NCI-H187 (cell line): ENCODE measurements at places on chromosomes 13 and 19.

GRCh38 chr13:114081761-114082681 is 50.4 kb downstream of the RASA3 start:
- no peak for DNase-seq

DNA sequence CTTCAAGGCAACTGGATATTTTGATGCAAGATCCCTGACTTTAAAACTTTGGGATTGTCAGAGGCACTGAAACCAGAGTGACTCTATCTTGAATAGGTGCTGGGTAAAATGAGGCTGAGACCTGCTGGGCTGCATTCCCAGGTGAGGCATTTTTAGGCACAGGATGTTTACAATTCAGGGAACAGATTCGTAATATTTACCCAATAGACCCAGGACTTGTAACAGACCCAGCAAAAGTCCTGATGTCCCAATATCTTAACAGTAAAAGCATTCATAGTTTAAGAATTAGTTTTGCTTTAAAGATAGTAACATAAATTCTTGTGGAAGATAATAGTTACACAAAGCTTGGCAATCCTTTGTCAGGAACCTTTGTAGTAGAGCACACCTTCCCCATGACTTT is 166.2 kb downstream of the FGF14 start:
- no peak for DNase-seq

GRCh38 chr13:77719128-77719527 is 21.6 kb downstream of the SLAIN1 start:
- no peak for DNase-seq

- DNase-seq: no peak
Observed at GRCh38 chr13:71869274-71869673, 2.3 kb upstream of the DACH1 start.

GRCh38 chr13:104015646-104016396 is 949.6 kb upstream of the SLC10A2 start:
- DNase-seq: no peak

GRCh38 chr19:575527-576506 is 3.4 kb downstream of the BSG start:
- no peak for DNase-seq

- no peak for DNase-seq
Observed at GRCh38 chr19:29896802-29897201, 45.2 kb upstream of the URI1 start.

DNA sequence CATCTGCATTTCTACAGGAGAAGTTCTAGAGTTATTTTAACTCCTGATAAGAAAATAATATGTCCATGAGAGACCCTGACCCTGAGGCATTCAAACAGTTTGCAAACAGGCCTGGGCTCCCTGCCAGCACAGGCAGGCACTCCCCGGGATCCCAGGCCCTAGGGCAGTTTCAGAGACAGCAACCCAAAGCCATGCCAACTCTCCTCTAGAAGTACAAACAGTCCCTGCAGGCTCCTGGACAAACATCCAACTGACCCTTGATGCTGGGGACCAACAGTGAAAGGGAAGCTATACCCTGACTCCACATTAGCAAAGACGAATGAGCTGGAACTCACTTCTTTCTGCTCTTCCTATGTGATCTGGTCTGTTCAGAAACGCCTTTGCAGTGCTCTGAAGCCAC is 44.8 kb downstream of the CCDC70 start:
- no peak for DNase-seq

DNA sequence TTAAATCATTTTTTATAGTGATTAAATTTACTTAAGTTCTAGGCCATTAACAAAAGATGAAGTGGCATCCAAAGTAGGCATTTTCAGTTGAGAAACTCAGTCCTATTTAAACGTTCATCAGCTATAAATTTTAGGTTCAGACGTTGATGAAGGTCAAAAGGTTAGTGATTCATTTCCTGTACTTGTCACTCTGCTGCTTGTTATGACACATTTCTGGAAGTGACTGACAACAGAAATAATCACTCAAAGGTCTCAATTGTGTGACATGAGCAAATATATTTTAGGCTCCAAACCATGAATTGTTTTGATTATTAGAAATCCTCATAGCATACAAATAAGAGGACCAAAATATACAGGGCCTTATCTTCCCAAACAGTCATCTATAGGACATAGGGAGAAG is 10.3 kb upstream of the EDNRB start:
- DNase-seq: no peak

- DNase-seq: no peak
Observed at GRCh38 chr13:86960876-86961275, 710.3 kb upstream of the SLITRK5 start.

GRCh38 chr13:31090096-31090495 is 71.6 kb downstream of the HSPH1 start:
- no peak for DNase-seq

DNA sequence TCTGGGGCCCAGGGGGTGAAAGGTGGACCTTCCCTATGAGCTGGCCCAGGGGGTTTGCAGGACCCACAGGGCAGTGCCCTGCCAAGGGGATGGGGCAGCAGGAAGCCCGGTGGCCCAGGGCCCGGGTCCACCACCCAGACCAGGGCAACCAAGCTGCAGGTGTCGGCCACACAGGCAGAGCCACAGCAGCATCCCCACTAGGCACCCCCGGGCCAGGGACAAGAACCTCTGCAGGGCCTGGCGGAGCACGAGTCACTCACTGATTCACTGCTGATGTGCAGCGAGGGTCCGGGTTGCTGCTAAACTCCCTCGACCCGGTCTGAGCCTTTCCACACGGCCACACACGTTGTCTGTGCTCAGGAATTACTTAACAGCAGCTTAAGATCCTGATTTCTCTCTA is 8.8 kb downstream of the FZR1 start:
- DNase-seq: no peak

DNA sequence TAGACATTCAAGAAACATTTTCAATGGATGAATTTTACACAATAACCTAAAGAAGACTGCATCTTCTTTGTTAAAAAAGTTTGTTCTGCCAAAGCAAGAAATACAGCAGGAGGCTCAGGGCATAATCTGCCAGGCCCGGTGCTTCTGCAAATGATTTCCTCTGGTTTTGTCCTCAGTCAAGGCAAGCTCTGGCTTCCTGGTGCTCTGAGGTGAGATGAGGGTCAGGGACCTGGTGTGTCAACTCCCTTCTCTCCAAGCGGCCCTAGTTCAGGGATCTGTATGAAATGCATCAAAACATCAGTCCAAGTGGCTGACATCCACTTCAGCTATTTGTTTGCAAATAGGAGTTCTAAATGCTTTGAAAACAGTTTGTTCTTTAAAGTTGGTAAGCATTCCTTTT is 31.6 kb downstream of the LACC1 start:
- DNase-seq: no peak

DNA sequence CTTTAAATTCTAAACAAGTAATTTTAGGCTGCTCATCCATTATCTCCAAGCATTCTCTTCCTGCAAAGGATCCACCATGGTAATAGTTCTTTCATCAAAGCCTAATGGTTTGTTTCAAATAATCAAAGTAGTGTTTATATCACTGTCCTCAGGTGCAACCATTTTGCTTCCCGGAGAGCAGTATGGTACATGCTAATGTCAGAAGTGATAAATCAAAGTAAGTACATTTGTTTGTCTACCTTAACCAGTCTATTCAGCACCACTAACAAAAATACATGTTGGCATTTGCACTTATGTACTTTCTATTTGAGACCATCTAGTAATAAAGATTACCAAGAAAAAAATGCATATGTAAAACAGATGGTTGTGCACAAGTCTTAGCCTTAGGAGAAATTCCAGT is 37.5 kb downstream of the DACH1 start:
- DNase-seq: no peak

DNA sequence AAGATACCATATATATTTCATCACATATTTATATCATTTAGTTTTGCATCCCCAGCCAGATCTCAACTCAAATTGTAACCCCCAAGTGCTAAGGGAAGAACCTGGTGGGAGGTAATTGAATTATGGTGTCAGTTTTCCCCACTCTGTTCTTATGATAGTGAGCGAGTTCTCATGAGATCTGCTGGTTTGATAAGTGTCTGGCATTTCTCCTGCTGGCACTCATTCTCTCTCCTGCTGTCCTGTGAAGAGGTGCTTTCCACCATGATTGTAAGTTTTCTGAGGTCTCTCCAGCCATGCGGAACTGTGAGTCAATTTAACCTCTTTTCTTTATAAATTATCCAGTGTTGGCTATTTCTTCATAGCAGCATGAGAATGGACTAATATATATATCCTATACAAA is 462.5 kb upstream of the SLITRK5 start:
- no peak for DNase-seq

GRCh38 chr19:1327125-1327524 is 41.5 kb downstream of the EFNA2 start:
- DNase-seq: no peak

DNA sequence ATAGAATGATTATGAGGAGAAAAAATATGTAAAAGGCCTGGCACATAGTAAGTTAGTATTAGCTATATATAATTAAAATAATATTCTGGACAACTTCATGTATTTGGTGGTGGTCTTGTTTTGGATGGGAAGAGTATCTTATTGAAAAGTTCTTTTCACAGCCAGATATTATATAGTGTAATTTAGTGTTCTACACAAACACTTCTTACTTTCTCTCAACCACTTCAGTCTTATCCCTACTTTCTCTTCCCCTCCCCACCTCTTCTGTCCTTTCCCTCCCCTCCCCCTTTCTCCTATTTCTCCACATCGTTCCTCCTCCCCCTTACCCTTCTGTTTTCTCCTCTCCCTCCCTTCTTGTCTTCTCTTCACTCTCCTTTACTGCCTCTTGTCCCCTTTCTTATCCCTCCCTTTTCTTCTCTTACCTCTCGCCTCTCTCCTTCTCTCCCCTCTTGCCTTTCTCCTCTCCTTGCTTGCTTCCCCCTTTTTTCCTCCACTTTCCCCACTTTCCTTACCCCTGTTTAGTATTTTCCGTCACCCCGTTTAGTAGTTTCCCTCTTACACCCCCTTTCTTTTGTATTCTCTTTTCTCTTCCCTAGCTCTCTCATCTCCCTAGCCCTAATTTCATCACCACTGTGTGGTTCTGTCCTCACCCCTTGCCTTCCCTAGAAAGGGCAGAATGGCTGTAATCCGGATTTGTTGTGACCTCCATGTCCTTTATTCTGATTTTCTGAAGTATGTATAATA is 107.2 kb upstream of the MLNR start:
- DNase-seq: no peak

DNA sequence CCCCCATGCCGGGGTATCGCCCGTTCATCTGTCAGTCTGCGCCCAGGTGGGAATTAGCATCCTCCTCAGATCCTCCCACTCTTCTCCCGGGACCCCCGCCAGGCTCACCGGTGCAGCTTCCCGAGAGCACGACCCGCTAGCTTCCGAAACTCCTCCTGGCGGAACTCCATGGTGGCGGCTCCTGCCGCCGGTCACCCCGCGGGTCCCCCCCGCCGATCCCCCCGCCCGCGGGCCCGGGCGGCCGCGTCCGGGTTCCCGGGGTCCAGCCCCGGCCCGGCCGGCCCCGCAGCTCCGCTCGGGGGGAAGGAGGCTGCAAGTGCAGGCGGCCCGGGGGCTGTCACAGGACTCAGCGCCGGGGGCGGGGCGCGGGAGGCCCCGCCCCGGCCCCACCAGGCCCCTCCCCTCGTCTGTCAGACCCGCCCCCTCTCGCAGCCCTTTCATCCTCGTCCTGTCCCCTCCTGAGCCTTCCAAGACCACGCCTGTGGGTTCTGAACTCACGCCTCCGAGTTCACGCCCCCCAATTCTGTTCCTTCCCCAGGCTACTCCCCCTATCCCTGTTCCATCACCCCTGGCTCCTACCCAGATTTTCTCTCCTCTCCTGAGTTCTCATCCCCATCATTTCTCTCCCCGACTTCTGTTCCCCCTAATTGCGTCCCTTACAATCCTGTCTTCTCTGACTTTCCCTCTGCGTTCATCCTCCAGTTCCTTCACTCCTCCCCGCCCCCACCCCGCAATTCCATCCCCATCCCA is at the start of gene SLC17A7:
SLC17A7 (minus strand) TSS at position 318 of the 750 bp plus-strand sequence; CDS start at position 170, 148 bp downstream.
- no peak for DNase-seq

GRCh38 chr13:59906413-59907049 is 257.2 kb downstream of the DIAPH3 start:
- no peak for DNase-seq

DNA sequence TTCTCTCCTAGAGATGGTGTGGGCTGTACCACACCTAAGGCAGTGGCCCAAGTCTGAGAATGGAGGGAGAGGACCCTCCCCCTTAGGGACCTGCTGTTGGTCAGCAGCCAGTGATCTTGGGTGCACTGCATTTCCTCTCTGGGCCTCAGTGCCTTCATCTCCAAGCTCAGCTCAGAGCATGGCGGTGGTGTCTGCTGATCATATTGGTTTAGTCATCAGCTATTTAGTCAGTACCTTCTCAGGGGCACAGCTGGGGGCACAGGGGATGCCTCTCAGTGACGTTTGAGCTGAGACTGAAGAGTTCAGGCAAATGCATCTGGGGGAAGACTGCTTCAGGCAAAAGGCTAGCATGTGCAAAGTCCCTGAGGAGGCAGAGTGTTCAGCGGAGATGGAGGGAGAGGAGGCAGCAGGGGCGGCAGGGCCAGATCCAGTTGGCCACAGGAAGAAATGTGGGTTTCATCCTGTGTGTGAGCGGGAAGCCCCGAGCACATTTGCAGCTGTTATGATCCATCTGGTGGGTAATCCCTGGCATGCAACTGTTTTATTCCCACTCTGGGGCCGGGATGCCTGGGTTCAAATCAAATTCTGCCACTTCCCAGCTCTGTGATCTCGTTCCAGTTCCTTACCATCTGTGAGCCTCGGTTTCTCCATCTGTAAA is 15.7 kb upstream of the PGLS start:
- no peak for DNase-seq

DNA sequence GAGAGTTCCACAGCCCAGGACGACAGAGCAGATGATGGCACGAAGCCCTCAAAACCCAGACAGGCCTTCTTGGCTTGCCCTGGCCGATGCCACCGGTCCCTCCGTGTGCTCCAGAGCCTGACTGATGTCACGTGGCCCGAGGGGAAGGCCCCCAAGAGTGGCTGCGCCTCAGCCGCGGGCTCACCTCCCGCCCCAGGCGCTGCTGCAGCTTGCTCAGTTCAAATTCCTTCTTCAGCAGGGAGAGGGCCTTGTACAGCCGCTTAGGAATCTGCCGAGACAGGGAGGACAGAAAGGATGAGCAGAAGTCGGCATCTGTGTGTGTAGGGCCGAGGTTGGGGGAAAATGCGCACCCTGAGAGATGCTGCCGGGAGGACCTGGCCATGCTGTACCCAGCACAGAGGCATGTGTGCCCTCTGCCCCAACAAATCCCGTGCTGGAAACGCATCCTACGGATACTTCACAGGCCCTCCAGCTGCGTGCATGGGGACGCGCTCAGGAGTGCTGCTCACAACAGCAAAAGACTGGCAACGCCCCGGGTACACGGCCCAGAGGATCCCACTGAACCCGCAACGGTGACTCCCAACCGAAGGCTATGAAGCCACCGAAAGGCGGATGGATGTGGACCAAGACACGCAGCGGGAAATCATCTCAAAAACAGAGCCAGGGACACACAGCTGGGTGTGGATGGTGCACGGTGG is 12.9 kb downstream of the LONP1 start:
- DNase-seq: no peak

- no peak for DNase-seq
Observed at GRCh38 chr19:16779539-16780163, 49.5 kb upstream of the SIN3B start.
